Type B pancreatic cell (in vitro differentiated cells): ENCODE measurements at places on chromosomes 4 and X. TPM values are rescaled to one million over a fixed set of nuclear protein-coding genes. Genes with fewer than 3 reads are reported as not detected.

- no peak for DNase-seq
Measured at GRCh38 chr4:153905231-153905630, 116.3 kb upstream of the SFRP2 start.

F8A3 gene
- total RNA-seq = 4.0 and 4.5 TPM in 2 replicates

NCAPG gene
- total RNA-seq = 11.8 and 46.0 TPM in 2 replicates

DNA sequence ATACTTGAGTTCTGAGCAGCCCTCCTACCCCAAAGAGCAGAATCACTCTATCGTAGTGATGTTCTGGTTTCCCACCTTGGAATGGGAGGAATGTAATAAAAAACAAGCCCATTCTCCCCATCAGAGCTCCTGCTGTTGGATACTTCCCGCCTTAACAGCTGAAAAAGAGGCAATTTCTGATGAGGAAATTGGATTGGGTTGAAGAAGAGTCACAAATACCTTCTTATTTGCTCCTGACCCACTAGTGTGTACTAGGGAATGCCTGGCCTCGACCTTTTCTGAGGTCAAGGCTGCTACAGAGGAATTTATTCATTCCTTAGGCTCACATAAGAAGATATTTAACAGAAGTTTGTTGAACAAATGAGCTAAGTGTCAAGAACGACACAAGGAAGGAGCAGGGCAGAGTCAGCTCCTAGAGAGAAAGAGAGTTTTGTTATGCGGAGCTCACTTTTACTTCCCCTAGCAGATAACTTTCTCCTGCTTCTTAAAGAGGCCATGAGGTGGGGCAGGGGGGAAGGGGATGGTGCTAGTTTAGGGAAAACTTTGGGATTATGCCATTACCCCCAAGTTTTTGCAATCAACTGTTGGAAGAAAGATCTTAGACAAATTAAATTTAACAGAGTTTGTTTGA is 273.8 kb upstream of the CLNK start:
- no peak for DNase-seq

- DNase-seq = no peak
Measured at GRCh38 chr4:1590244-1590643, 93.9 kb downstream of the FAM53A start.

GRCh38 chrX:23786268-23786815 is 3.4 kb downstream of the SAT1 start:
- no peak for DNase-seq

GNRHR gene
- total RNA-seq = not detected in 2 replicates

SYNPO2 gene
- total RNA-seq = 20.1 and 22.9 TPM in 2 replicates

ZNF674 gene
- total RNA-seq = 3.5 and 4.3 TPM in 2 replicates

GRCh38 chrX:153877571-153878261 is 8.3 kb downstream of the L1CAM start:
- no peak for DNase-seq

GRCh38 chrX:40514376-40514775 is 66.4 kb upstream of the ATP6AP2 start:
- no peak for DNase-seq
